ENCODE measurements at places on chromosomes 6 and 20. TPM values are rescaled to one million over a fixed set of nuclear protein-coding genes. Genes with fewer than 3 reads are reported as not detected.

SERINC3 gene
- total RNA-seq = 83.0 TPM

PROKR2 gene
- total RNA-seq = not detected

EPB41L1 gene
- total RNA-seq = not detected

GSTA3 gene
- total RNA-seq = not detected

ENPP5 gene
- total RNA-seq = not detected

BLTP3A gene
- 10.3 TPM for total RNA-seq

STMND1 gene
- total RNA-seq = not detected

SMLR1 gene
- not detected for total RNA-seq

AFDN gene
- total RNA-seq = 31.8 TPM

GINS1 gene
- total RNA-seq = 17.4 TPM

KIF25 gene
- not detected for total RNA-seq

LIN28B gene
- total RNA-seq = not detected

C6orf141 gene
- total RNA-seq = 0.46 TPM

POM121L2 gene
- total RNA-seq = not detected

LHFPL5 gene
- not detected for total RNA-seq

COL21A1 gene
- not detected for total RNA-seq

VIP gene
- total RNA-seq = not detected

GNAS-AS1 gene
- 0.89 TPM for total RNA-seq

LRRN4 gene
- not detected for total RNA-seq

RPL7L1 gene
- 69.5 TPM for total RNA-seq

ACTL10 gene
- total RNA-seq = 4.9 TPM

DEFB129 gene
- not detected for total RNA-seq

HTR1E gene
- total RNA-seq = not detected

TMEM151B gene
- not detected for total RNA-seq

C6orf58 gene
- total RNA-seq = not detected

CEP85L gene
- total RNA-seq = 53.4 TPM

OXT gene
- total RNA-seq = 0.51 TPM
